ENCODE measurements at places on chromosomes 4 and X. TPM values are rescaled to one million over a fixed set of nuclear protein-coding genes. Genes with fewer than 3 reads are reported as not detected.

GRCh38 chrX:150167482-150168324 lies 195.4 kb upstream of the MAMLD1 start:
- no peaks in the 10 kb centered on the region for H3K36me3 ChIP-seq
- no peak overlapping the region for H3K27ac ChIP-seq
- H3K4me3 ChIP-seq = no peak overlapping the region
- no peaks in the 10 kb centered on the region for H3K27me3 ChIP-seq
- H3K4me1 ChIP-seq = no peaks in the 10 kb centered on the region

ART3 gene
- 0.55 TPM for total RNA-seq

TLR3 gene
- 8.6 TPM for total RNA-seq

DNA sequence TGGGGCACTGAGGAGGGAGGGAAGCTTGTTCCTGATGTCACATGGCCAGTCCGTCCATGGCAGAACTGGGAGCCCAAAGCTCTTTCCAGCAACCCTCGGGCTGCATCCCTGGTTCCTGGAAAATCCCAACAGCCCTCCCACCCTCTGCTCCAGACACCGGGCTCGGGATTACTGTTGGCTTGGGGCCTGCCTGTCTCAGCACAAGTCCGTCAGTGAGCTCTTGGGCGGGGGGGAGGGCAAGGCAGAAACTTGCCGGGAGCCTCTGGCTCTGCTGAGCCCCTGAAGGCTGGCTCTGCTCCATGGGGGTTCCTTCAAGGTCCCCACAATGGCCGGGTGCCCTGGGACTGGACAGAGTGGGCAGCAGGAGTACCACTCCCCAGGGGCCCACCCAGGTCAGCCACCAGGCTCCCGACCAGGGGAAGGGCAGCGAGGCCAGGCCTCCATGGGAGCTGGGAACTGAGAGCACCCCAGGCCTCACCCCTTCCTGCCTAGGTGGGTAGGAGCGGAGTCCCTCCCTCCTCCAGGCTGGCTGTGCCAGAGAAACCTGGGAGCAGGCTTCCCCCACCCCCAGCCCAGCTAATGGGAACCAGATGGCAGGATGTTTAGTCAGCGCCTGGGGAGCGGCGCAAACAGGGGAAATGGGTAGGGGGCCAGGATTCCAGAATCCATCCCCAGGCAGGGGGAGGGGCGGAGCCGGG lies 6.4 kb upstream of the HAUS7 start:
- H3K4me3 ChIP-seq = no peak overlapping the region
- no peaks in the 10 kb centered on the region for H3K27me3 ChIP-seq
- H3K36me3 ChIP-seq = no peaks in the 10 kb centered on the region
- DNase-seq = peak; percentile 67
- H3K27ac ChIP-seq = peak overlapping the region; percentile 82

VGLL1 gene
- total RNA-seq = not detected

PIR gene
- total RNA-seq = 2.9 TPM

DNA sequence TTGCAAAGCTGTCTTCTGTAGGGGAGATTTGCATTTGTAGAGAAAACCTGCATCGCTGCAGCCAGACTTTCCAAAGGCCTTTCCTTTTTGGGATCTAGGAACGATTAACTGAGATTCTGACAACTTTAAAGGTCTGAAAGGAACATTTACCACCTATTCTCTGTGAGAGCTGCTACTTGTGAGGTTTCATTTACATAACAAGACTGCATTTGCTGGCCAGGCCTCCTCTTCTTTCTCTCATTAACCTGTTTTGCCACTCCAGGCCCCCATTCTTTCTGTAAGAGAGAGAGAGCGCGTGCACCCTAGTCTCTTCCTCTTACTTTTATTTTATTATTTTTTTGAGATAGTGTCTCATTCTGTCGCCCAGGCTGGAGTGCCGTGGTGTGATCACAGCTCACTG lies 31.6 kb downstream of the TMEM31 start:
- H3K27ac ChIP-seq = no peak overlapping the region
- DNase-seq = no peak
- H3K4me1 ChIP-seq = no peaks in the 10 kb centered on the region
- no peak overlapping the region for H3K4me3 ChIP-seq

- H3K27me3 ChIP-seq = no peaks in the 10 kb centered on the region
- no peaks in the 10 kb centered on the region for H3K36me3 ChIP-seq
- no peak for DNase-seq
- H3K27ac ChIP-seq = no peak overlapping the region
Observed at GRCh38 chrX:50691820-50692219, 122.2 kb downstream of the SHROOM4 start.

DNA sequence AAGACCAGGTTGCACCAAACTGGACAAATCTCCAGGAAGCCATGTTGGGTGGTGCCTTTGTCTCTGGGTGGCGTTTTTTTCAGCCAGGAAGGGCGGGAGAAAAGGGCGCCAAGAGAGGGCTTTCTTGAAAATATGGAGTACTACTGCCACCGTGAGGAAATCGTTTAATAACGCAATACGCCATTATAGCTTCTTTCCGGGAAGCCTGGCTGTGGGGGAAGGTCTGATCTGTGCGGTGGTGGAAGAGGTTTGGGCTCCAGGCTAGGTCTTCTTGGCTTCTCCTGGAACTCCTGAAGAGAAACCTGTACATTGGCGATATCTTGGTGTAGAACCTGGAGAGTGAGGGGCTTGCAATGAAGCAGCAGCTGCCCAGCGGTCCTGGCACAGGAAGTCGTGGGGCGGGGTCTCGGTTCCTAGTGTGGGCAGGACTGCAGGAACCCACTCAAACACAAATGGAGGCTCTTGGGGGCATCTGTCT lies 202.7 kb downstream of the OR13H1 start:
- no peaks in the 10 kb centered on the region for H3K36me3 ChIP-seq
- peak overlapping the region; percentile 79 for H3K27ac ChIP-seq
- H3K4me3 ChIP-seq = peak overlapping the region; percentile 33

RHOXF1 gene
- not detected for total RNA-seq

GRCh38 chr4:94766856-94767255 lies 9.1 kb downstream of the BMPR1B start:
- DNase-seq = no peak
- no peaks in the 10 kb centered on the region for H3K27me3 ChIP-seq
- no peaks in the 10 kb centered on the region for H3K36me3 ChIP-seq
- no peak overlapping the region for H3K4me3 ChIP-seq
- no peaks in the 10 kb centered on the region for H3K4me1 ChIP-seq

DNA sequence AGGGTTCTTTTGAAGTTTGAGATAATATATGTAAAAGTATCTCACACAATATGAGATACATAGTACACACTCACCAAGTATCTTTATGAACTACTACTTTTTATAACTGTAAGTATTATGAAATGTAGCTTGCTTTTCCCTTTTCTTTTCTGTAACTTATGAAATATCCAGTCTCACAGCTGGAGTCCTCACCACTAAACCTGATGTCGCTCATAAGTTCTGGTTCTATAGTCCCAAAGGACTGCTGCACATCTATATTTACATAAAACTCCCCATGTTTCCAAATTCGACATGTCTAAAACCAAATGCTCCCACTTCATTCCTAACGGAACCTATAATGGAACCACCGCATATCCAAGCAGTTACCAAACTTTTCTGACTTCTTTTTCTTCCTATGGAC lies 186.5 kb upstream of the SLC7A11 start:
- H3K4me1 ChIP-seq = no peaks in the 10 kb centered on the region
- no peaks in the 10 kb centered on the region for H3K36me3 ChIP-seq
- no peak overlapping the region for H3K4me3 ChIP-seq
- no peak overlapping the region for H3K27ac ChIP-seq
- no peaks in the 10 kb centered on the region for H3K27me3 ChIP-seq

CYBB gene
- total RNA-seq = 11.2 TPM

DNA sequence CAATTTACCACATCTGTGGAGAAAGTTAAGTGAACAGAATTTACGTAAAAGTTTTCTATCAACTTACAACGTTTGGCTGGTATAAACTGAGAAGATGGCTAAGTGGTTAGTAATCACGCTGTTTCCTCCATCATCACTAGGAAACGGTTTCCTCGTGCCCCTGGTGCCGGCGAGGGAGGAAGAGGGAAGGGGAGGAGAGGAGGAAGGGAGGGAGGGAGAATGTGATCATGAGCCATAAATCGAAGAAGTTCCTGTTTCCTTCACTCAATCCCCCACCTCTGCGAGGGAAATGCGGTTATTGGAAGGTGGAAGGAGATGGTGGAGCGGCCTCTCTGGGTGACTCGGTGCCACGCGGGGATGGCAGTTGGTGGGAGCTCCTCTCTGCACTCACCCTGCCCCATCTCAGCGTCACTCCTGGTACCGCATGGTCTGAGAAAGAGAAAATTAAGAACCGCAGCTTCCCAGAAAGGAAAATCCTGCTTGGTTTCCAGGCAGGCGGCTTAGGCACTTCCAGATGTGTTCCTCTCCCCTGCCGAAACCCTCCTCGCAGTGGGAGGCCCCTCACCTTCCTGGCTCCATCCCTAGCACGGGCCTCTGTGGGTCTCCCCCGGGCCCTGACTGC lies 216.8 kb downstream of the AFAP1 start:
- no peaks in the 10 kb centered on the region for H3K36me3 ChIP-seq
- no peaks in the 10 kb centered on the region for H3K27me3 ChIP-seq
- no peaks in the 10 kb centered on the region for H3K4me1 ChIP-seq
- no peak overlapping the region for H3K4me3 ChIP-seq
- no peak for DNase-seq

DNA sequence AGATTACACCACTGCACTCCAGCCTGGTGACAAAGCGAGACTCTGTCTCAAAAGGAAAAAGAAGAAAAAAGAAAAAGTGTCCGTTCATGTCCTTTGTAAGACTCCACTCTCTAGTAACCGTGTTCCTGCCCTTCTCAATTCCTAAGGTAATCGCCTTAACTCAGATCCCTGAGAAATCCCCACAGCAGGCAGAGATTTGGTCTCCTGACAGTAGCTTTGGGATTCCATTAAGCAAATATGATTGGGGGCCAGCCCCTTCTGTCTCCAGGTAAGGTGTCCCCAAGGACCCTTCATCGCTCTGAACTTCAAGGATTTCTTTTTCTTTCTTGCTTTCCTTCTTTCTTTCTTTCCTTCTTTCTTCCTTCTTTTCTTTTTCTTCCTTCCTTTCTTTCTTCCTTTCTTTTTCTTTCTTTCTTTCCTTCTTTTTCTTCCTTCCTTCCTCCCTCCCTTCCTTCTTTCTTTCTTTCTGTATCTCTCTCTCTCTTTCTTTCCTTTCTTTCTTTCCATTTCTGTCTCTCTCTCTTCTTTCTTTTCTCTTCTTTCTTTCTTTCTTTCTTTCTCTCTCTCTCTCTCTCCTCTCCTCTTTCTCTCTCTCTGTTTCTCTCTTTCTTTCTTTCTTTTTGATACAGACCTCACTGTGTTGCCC lies 2.1 kb upstream of the ASMT start:
- no peak overlapping the region for H3K4me3 ChIP-seq
- no peaks in the 10 kb centered on the region for H3K27me3 ChIP-seq
- H3K36me3 ChIP-seq = no peaks in the 10 kb centered on the region
- no peak overlapping the region for H3K27ac ChIP-seq
- H3K4me1 ChIP-seq = no peaks in the 10 kb centered on the region
- no peak for DNase-seq

CLCN4 gene
- total RNA-seq = 1.8 TPM

GASK1B gene
- total RNA-seq = 56.7 TPM

ETDB gene
- total RNA-seq = not detected

DNA sequence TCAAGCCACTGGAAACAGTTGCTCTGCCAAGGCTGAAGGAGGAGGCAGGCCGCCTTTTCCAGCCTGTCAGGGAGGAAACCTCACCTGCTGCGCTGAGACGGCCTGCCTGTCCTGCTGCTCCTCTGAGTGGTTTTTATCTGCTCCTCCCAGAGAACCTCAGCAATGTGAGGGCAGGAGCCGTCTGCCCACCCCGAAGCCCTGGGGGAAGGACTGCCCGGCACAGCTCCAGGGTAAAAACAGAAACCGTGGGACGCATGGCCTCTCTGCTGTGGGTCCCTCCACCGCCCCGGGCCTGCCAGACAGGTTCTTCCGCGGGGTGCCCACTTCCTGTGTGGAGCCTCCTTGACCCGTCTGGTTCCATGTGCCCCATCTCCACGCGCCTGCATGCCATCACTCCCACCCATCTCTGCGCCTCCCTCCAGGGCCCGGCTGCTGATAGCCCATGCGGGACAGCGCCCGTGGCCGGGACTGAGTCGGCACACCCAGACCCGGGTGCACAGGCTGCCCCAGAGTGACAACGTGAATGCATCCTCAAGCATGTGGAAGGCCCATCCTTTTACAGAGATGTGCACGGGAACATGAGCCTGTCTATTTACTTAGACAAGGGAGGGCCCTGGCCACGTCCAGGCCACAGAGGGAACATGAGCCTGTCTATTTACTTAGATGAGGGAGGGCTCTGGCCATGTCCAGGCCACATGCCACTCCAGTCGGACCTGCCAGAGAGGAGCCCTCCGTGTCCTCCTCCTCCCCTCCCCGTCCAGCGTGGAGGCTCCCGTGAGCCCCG lies 4.0 kb upstream of the SLC49A3 start:
- H3K27ac ChIP-seq = no peak overlapping the region
- no peaks in the 10 kb centered on the region for H3K27me3 ChIP-seq
- H3K36me3 ChIP-seq = no peaks in the 10 kb centered on the region
- no peaks in the 10 kb centered on the region for H3K4me1 ChIP-seq

DNA sequence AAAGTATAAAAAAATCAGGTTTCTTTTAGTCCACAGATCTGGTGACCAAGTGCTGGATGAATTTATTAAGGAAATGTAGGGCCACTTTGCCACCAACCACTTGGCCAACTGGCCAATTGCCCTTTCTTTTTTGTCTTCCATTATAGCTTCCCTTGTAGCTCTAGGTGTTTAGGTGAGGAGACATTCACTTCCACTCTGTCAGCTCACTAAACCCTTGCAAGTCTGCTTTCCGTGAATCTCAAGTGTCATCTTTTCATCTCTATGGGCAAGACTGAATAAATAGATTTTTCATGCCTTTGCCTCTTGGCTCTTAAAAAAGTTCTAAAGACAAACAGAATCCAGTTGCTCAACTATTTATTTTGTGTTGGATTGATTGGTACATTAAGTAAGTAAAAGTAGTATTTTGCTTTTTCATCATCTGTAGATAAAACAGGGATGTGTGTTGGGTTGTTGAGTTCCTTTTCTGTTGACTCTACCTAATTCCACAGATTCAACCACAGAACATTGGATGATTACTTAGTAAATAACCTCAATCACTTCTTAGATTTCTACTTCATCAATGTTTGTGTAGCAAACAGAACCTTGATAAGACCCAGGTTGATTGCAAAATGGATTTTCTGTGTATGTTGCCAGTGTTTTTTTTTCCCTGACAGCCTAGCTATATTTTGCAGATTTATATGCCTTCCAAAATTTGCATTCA lies 68.1 kb upstream of the GRXCR1 start:
- DNase-seq = no peak
- H3K27ac ChIP-seq = no peak overlapping the region
- H3K4me1 ChIP-seq = no peaks in the 10 kb centered on the region
- no peaks in the 10 kb centered on the region for H3K27me3 ChIP-seq

- DNase-seq = no peak
- H3K27ac ChIP-seq = no peak overlapping the region
- no peaks in the 10 kb centered on the region for H3K4me1 ChIP-seq
- no peaks in the 10 kb centered on the region for H3K27me3 ChIP-seq
- H3K36me3 ChIP-seq = no peaks in the 10 kb centered on the region
- H3K4me3 ChIP-seq = no peak overlapping the region
Observed at GRCh38 chr4:125526420-125526819, 211.7 kb downstream of the FAT4 start.

- no peaks in the 10 kb centered on the region for H3K27me3 ChIP-seq
- H3K36me3 ChIP-seq = no peaks in the 10 kb centered on the region
- H3K4me1 ChIP-seq = no peaks in the 10 kb centered on the region
- no peak overlapping the region for H3K4me3 ChIP-seq
- DNase-seq = no peak
- no peak overlapping the region for H3K27ac ChIP-seq
Observed at GRCh38 chr4:24188459-24188858, 298.6 kb upstream of the PPARGC1A start.
